Hematopoietic multipotent progenitor cell treated with erythropoietin and hydrocortisone succinate and interleukin-3 and kit ligand, for 17 days (in vitro differentiated cells): ENCODE measurements at places on chromosomes 1 and 21.

DNA sequence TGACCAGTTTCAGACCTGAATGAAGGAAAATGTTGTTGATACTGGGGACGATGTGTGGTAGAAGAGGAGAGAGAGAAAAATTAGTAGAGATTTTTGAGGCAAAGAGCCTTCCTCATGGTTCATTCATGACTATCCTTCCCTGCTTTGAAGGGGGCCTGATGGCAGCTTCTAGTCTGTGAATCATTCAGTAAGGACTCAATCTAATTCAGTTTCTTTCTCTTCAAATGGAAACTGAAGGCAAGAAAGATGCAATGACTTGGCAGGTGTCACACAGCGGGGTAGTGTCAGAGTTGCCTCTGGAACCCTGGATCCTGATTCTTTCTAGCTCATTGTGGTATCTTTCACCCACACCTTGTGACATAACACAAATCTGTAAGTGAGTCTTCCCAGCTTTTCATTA is 14.9 kb upstream of the CD5L start:
- no peak for DNase-seq

DNA sequence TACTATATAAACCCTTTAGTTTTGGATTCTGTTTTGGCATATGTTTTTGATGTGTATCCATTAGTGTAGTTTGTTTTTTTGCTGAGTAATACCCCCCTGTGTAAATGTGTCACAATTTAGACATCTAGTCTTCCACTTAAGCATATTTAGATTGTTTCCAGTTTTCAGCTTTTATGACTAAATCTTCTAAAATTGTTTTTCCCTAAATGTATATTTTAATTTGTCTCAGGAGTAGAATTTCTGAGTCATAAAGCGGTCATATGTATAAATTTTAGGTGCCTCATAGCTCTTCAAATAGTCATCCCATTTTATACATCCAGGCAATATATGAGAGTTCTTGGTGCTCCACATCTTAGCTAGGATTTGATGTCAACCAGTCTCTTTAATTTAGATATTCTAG is 1348.0 kb downstream of the MRPL39 start:
- DNase-seq, result no peak

- no peak for DNase-seq
Measured at GRCh38 chr1:50091068-50091467, 17.7 kb upstream of the ELAVL4 start.

DNA sequence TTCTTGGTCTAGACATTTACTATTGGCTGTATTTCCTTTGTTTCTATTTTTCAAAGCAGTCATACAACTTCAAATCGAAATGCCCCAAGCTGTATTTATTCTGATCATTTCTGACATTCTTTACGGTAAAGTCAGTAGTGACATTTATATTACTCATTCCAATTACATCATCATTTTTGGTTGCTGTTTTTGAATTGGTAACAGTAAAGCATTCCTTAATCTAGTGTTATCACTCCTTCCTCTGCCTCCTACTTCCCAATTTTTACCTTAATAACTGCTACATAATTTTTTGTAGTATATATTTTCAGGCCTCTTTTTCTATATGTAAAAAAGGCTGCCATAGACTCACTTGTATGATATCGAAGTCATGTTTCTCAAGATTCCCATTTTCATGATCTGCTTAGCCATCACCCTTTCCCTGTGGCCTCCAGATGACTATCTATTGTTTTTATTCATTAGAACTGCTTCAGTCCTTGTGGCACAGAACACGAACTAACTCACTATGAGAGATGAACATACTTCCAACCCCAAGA is 167.2 kb downstream of the RUNX1 start:
- DNase-seq, result peak; percentile 11

DNA sequence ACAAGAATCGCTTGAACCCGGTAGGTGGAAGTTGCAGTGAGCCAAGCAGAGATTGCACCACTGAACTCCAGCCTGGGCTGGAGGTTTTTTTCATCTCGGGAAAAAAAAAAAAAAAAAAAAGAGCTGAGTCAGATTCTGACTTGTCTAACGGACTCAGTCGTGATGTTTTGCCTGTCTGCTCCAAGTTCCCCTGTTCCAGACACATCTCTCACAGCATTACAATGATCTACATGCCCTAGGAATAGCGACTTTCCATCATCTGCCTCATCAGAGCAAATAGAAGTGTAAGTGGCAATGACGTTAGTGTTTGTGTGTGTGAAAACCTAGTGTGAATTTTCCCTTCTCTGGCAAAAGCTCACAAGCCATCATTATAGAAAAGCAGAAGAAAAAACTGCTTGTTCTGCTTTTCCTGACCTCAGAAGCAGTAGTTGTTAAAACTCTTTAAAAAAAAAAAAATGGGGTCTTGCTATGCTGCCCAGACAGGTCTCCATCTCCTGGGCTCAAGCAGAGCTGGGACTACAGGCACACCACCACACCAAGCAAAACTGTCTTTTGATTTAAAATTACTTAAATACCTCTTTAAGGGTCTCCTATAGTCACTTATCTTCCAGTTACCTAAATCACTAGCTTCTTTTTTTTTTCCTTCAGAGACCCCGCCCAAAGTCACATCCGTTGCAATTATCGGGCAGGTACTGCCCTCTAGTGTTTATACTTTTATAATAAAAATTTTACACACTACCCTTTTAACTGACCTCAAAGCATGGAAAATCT is 37.3 kb downstream of the PLEKHO1 start:
- DNase-seq, result peak; percentile 32

DNA sequence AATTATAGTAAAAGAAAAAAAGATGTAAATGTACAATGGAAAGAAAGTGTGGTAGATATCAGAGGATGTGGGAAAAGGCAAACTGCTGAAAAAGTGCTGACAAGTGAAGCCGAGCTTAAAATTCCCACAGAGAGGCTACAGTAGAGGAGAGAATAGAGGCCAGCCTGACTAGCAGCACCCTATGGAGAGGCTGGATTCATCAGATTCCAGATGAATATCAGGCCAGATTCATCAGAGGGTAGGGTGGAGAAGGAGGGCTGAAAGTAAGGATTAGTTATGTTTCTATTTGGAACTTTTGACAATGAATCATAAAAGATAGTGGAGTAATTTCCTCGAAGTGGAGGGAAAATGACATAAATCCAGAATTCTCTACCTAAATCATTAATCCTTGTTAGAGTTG is 60.4 kb upstream of the NEK7 start:
- DNase-seq, result no peak

DNA sequence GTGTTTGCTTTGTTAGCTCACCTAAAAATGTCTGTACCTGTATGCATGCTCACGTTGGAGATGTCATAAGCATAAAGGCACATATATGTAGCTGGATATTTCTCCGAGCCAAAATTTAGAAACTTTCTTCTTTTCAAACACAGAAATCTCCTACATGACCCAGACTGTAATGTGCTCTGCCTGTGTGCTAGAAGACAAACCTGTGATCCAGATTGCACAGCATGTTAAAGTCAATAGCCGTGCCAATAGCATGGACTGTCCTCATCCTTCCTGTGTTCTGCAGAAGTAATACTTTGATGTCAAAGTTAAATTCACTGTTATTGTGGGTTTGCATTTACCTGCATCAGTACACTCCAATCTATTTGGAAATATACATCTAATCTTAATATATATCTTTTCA is 346.2 kb upstream of the ZRANB2 start:
- no peak for DNase-seq

DNA sequence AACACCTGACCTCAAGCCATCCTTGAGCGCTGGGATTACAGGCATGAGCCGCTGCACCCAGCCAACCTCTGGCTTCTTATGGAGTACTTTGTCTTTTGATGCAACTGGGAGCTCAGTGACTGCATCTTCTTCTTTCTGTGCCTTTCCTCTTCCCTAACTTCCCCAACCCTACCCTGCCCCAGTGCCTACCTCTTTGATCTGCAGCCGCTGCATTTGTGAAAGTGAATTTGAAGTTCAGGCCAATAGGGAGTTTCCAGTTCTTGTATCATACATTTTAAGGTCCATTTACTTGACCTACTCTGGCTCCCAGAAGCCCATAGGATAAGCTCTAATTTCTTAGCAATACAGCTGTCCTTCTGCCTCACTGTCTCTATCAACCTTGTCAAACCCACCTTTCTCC is 52.2 kb downstream of the KCNC4 start:
- DNase-seq, result no peak

- DNase-seq, result no peak
Measured at GRCh38 chr1:193614817-193615216, 428.4 kb upstream of the B3GALT2 start.

GRCh38 chr21:32207406-32207716 is 71.5 kb downstream of the MIS18A start:
- DNase-seq, result no peak

DNA sequence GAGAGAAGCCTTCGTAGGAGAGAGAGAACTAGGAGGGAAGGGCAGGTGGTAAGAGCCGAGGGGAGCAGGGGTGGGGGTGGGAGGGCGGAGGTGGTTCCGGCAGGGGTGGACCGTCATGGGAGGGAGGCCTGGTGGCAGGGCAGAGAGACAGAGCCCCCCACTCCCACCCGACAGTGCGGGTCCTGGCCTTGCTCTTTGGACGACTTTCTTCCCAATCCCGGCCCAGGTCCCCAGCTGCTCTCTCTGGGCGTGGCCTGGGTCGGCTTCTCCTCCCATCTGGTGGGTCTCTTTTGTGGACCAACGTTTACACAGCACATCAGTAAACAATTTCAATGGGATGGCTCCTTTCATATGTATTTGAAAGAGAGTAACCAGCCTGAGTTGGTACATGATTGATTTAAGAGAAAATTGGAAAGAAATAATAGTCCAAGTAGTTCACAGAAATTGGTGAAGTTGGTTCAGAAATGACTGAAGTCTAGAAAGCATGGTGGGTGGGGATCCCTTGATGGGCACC is 56.9 kb downstream of the LDLRAD2 start:
- DNase-seq, result no peak

GRCh38 chr21:42850463-42850862 is 28.9 kb downstream of the WDR4 start:
- DNase-seq, result no peak

DNA sequence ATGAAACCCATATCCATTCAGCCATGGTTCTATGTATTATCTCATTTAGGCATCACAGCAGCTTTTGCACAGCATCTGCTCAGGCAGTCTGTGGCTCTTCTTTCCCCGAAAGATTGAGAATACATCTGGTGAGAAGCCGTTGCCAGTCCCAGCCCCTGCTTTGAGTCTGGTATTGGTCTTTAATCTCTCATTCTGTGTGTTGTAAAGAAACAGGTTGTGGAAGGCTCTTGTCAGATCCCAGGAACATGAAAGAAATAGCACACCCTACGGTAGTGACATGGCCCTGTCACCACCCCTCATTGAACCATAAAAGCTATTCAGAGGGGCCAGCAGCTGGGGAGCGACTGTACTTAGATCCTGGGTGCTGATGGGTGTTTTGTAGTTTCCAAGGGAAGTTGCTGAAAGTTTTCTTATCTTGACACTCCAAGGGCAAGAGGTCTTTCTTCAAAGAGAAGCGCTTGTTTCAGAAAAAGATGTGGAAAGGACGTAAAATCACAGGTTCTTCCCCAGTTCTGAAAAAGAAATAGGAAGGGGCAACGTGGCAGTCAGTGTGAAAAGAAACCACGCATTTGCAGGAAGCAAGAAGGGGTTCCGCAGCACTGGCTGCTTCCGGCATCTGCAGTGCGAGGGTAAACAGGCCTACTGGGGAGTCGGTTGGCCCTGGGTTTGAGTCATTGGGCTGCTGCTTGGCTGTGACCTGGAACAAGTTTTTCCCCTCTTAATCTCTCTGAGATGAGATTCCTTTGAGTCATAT is 145.0 kb downstream of the DHRS3 start:
- no peak for DNase-seq

DNA sequence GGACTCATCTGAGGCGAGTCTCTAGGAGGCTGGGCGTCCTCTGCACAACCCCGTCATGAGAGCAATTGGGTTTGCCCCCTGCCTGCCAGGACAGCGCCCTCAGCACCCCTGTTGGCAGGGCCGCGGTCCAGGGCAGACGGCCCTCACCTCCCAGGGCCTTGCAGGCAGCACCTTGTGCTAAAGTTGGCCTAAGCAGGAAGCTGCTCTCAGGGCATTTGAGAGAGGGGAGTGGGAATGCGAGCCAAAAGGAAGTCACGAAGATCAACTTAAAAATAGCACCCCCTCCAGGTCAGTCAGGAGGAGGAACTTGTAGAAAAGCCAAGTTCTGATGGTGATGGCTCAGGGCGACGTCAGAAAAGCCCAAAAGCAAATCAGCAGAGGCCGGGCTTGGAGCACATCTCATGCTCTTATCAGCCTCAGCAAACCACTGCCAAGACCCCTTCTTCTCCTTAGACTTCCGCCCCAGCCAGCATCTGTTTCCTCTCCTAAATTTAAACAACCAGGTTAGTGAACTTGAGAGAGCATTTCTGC is 12.6 kb upstream of the ADORA3 start:
- peak; percentile 10 for DNase-seq

DNA sequence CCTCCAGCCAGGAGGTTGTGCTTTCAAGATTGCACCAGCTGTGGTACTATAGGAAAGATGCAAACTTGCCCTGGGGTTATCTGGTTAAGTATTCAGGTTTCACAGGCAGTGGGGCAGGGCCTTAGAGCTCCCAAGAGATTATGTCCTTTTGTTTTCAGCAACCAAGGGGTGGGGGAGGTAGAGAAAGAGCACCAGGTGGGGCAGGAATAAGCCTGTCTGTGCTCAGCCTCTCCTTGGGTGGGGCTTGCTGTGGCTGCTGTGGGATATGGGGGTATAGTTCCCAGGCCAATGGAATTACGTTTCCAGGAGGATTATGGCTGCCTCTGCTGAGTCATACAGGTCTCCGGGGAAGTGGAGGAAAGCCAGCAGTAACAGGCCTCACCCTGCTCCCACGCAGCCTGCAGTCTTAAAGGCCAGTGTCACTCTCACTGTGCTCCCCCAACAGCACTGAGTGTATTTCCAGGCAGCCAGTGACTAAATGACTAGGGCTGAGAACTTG is 508.6 kb downstream of the RWDD3 start:
- DNase-seq, result no peak

DNA sequence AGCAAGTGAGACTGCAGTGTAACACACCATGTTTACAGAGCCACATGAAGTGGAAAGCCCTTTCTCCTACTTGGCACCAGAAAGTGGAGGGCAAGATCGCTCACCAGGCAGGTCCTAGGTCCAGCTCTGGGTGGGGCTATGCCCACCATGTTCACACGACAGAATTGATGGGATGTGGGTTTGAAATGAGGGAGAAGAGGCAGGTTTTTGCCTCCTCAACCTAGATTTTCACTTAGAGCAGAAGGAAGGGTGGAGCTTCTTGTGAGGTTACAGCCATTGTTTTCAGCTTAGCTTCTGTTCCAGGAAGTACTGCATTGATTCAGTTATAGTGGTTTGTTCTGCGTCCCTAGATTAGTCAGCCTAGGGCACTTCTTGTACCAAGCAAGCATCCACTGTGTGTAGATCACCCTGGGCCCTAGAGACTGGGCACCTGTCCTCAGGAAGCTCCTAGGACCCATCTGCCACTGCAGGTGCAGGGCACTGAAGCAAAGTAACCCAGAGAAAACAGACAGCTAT is 2.3 kb downstream of the CD53 start:
- no peak for DNase-seq

GRCh38 chr1:172746091-172746949 is 87.4 kb downstream of the FASLG start:
- peak; percentile 46 for DNase-seq

- DNase-seq, result no peak
Measured at GRCh38 chr1:41609166-41609883, 124.8 kb upstream of the EDN2 start.

GRCh38 chr21:36828891-36829515 is 130.1 kb downstream of the SIM2 start:
- DNase-seq, result no peak
